NCI-H748 treated with DMSO at 0.1 percent for 48 hours (cell line): ENCODE measurements at places on chromosomes 5 and 9.

GRCh38 chr5:36239370-36240293, 2.1 kb downstream of the NADK2 start:
- DNase-seq: no peak

DNA sequence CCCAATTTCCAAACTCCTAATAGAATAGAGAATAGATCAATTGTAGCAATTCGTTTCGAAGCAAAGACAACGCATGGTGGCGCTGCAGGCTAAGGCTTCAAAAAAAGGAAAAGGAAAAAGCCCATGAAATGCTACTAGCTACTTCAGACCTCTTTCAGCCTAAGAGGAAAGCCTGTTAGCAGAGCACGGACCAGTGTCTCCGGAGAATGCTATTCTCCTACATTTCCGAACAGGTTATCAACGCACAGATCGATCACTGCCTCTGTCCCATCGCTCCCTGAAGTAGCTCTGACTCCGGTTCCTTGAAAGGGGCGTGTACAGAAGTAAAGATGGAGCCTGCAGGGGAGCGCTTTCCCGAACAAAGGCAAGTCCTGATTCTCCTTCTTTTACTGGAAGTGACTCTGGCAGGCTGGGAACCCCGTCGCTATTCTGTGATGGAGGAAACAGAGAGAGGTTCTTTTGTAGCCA, at the start of gene PCDHB15:
TSS of gene PCDHB15 (plus strand) at position 146 of the 468 bp plus-strand sequence. CDS start at position 330, 184 bp downstream.
- DNase-seq: peak; percentile 68

GRCh38 chr5:168165221-168165914, 126.1 kb upstream of the WWC1 start:
- peak; percentile 54 for DNase-seq

- no peak for DNase-seq
Measured at GRCh38 chr9:75588808-75589207, 301.7 kb upstream of the PCSK5 start.

DNA sequence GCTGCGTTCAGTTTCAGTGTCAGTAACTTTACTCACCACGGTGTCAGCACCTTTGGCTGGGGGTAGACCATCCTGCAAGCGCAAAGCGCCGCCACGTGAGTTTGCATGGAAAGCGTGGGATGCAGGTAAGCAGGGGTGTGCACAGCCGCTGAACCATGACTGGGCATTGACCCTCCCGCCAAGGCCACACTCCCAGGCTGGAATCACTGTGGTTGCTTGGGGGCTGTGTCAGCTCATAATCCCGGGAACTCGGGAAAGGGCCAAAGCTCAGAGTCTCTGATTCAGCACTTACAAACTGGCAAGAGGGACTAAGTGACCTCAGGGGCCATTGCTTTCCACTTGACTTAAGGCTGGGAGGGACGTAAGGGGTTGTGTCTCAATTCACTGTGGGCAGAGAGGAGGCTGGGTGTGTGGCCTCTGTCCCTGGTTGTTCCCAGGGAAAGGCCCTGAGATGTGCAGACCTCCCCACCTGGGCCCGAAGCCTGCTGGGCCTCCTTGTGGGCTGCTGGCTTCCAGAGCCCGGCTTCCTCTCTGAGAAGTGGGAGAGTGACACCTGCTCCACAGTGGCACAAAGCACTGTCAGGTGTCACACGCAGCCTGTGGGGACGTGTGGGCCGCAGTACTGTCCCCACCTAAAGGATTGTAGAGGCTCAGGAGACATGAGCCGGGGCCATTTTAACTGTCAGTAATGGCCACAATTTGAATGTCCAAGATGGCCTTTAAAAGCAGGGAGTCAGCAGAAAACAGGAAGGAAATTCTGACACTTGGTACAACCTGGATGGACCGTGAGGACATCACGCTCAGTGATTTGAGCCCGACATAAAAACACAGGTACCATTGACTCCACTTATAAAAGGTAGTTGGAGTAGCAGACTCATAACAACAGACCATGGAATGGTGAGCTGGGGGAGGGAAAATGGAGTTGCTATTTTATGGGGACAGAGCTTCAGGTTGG, 16.7 kb downstream of the ABO start:
- DNase-seq: no peak

- no peak for DNase-seq
Measured at GRCh38 chr9:107175816-107176435, 107.2 kb upstream of the RAD23B start.

DNA sequence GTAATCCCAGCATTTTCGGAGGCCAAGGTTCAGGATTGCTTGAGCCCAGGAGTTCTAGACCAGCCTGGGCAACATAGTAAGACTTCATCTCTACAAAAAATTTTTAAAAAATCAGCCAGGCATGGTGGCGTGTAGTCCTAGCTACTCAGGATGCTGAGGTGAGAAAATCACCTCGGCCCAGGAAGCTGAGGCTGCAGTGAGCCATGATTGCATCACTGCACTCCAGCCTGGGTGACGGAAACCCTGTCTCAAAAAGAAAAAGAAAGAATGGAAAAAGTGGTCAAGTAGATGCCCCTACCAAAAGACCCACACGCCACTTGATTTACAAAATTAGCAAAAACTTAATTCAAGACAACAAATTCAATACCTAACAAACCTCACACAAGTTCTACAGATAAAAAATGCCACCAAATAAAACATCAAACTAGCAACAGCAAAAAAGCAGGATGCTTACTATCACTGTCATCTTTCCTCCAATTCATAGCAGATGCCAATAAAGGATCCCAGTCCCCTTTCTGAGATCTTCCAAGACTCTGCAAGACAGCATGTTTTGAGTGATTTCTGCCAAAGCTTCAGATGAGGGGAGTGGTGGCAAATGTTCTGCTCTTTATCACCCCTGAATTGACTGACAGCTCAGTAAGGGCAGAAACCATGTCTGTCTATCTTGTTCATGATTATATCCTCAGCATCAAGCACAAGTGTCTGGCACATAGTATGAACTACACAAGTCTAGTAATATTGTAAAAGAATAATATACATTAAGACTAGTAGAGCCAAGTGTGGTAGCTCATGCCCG, 34.2 kb upstream of the TESK1 start:
- no peak for DNase-seq

DNA sequence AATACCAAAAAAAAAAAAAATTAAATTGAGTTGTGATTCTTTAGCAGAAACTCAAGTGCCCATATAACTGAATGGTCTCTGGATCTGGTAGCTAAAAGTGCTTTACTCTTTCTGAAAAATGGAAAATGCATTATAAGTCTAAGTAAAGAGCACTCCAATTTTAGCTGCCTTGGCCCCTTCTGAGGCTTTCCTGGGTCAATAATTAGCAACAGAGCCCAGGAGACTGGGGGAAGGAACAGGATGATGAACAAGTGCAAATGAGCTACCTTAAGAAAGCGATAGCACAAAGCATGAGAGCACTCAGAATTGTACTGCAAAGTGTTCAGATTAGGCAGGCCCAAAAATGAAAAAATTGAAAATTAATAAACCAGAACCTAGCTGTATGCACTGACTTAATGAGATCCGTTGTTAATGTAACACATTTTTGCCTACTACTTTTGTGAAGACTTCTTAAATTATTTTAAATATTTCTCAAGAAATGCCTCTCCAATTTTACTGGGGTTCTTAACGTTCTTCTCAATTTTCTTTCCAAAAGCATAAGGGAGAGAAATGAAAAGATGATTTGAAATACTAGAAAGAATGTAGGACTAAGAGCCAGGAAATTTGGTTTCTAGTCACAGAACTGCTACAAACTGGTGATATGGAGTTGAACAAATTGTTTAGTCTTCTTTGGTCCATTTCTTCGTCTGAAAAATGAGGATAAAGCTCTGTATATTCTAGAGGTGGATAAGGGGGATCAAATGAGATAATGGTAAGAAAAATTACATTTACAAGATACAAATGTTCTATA, 566.1 kb downstream of the PDE4D start:
- DNase-seq: no peak

GRCh38 chr5:1644810-1645571, 121.2 kb upstream of the LPCAT1 start:
- DNase-seq: peak; percentile 94

DNA sequence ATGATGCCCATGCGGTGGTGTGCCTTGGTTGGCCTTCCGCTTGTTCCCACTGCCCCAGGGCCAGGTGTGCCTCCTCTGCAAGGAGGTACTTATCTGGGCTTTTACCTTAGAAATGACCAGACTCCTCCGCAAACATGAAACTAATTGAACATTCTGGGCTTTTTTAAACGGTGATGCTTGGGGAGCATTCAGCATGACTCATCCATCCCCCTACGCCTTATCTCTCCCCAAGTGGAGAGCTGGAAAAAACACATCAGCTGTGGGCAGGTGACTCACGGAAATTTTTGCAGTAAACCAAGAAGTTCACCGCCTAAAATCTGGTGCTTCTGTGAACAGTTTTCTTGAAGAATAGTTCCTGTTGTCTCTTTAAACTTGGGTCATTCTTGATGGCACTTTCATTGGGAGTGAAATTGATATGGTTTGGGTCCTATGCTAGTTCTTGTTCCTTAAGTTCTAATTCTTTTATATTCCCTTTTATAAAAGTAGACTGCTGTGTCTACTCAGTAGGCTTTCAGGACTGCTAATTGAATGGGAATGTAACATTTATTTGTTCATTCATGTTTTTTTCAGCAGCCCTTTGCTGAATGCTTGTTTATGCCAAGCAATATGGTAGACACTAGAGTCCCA, 39.6 kb downstream of the SFXN1 start:
- no peak for DNase-seq

- DNase-seq: no peak
Measured at GRCh38 chr9:110921705-110922104, 116.6 kb downstream of the LPAR1 start.

DNA sequence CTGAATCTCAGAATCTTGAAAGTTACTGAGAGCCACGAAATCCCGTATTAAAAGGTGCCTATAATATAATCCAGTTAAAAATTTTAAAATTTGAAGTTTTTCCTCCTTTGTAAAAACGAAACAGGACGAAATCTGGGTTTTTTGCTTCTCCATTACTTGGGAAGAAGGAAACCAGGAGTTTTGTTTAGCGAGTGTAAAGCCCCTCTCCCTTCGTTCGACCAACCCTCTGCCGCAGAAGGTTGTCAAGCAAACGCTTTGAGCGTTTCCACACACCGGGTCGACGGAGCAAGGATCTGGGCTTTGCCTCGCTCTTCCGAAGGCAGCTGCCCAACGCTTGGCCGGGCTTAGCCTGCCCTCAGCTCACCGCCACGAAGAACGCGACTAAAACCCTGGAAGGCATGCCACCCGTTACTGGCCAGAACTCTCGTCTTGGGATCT, 1.6 kb upstream of the FOXE1 start:
- DNase-seq: no peak

DNA sequence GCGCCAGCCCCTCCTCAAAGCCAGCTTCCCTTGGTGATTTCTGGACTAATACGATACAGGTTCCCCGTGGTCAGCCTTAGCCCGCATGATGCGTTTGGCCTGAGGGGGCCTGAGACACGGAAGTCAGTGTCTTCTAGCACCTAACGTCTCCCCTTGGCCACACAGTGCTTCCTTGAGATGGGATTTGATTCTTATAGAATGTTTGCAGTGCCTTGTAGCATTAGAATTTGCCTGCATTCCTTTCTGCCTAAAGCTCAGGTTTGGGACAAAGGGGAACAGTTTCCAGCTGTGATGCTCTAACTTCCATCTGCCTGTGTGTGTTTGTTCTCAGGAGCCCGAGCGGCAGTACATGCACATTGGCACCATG, 34.4 kb downstream of the CFAP90 start:
- no peak for DNase-seq

DNA sequence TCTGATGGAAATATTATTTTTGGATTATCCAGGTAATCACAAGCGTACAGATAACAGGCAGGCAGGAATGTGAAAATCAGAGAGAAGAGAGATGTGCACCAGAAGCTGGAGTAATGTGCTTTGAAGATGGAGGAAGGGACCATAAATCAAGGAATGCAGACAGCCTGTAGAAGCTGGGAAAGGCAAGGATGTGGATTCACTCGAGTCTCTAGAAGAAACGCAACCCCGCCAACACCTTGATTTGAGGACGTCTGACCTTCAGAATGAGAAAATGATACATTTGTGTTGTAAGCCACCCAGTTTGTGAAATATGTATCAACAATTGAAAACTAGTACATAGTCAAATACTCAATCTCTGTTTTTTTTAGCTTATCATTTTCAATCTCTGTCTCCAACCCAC, 207.6 kb upstream of the MPDZ start:
- no peak for DNase-seq

- DNase-seq: no peak
Measured at GRCh38 chr5:114912189-114912920, 257.4 kb downstream of the TRIM36 start.

GRCh38 chr5:150217038-150217437, 27.2 kb downstream of the SLC6A7 start:
- DNase-seq: no peak

DNA sequence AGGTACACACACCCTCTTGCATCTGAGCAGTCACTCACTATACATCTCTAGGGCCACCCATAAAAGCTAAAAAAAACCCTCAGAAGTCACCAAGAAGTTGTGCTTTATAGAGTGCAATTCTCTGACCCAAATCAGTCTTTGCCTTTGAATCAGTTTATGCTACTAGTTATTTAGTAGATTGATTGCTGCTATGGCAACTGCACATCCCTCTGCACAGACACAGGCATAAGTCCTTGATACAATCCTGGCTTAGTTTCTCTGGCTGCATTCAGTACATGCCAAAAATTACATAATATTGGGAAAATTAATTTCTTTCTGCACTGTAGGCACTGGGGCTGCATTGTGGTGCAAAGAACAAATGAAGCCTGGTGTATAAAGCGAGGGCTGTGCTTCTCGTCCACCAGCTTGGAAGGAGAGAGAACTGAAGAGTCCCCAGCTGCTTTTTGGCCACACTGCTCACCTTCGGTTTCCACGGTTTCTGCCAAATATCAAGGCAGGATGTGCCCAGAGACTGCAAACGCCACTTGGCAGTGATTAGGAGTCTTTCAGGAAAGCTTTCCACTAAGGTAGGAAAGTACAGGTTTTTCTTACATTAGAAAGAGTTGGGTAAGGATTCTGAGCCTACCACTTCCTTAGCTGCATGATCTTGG, 258.4 kb downstream of the ELAVL2 start:
- no peak for DNase-seq

DNA sequence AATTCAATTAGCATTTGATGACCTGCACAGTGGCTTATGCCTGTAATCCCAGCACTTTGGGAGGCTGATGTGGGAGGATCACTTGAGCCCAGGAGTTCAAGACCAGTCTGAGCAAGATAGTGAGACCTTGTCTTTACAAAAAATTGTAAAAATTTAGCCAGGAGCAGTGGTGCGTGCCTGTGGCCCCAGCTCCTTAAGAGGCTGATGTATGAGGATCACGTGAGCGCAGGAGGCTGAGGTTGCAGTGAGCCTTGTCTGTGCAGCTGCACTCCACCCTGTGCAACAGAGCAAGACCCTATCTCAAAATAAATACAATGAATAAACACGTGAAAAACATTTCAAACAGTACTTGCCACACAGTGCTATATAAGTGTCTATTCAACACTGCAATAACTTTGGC, 4.2 kb downstream of the ABCA1 start:
- DNase-seq: no peak
